Activated T-helper 2 cell treated with anti-CD3 and anti-CD28 coated beads, Interferon-gamma antibody, Interleukin-2, Interleukin-4, amounts not matched to agents 10 μg/mL and 5 μg/mL and 100 μg/mL, durations not matched to agents 14 hours and 24 hours and 36 hours (primary cell): ENCODE measurements at places on chromosomes 5 and 9. TPM values are rescaled to one million over a fixed set of nuclear protein-coding genes. Genes with fewer than 3 reads are reported as not detected.
A peak's percentile ranks its signal among the peaks of the same experiment; 100 is the strongest.

Gene CARTPT
- total RNA-seq, result not detected in 2 replicates

Gene GRK6
- 131 and 134 TPM in 2 replicates for total RNA-seq

DNA sequence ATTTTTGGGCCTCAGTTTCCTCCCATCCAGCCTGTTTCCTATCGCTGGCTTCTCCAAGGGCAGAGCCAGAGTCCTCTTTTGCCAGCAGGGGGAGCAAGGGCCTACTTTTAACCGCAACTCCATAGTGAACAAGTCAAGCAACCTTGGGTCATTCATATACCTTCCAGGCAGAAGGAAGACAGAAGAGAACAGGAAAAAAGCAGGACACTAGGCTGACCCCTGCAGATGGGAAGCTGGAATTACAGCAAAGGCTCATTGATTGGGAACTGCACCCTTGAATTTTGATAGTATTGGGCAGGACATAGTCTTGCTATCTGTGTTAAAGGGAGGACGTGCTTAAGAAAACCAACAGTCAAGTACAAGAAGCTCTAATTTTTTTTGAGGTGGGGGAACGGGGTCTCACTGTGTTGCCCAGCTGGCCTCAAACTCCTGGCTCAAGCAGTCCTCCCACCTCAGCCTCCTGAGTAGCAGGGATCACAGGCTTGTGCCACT, 30.1 kb downstream of the QRFP start:
- peaks cover 5% of the 10 kb centered on the region for H3K36me3 ChIP-seq
- peak; percentile 31 for DNase-seq
- H3K4me1 ChIP-seq, result no peaks in the 10 kb centered on the region
- H3K27me3 ChIP-seq, result no peaks in the 10 kb centered on the region

DNA sequence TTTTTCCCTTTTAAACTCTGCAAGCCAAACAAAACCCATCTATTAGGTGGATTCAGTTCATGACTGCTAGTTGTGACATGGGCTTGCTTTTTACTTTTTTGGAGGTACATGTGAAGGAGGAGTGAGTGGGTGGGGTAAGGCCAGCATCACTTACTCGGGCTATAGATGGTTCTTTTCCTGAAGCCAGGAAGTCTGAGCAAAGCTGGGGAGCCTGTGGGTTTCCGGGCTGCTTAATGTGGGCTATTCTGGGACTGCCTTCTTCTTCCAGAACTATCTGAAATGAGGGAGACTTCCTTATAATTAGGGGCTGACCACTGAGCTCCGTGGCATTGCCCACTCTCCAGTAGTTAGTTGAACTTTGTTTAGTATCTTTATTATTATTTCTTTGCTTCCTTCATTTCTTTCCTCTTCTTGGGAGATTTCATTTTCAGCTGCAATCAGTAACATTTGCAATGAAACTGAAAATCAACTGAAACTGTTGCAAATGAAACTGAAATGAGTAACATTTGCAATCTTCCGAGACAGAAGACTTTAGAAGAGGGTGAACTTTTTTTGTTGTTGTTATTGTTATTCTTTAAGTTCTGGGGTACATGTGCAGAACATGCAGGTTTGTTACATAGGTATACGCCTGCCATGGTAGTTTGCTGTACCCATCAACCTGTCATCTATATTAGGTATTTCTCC, 204.9 kb downstream of the LRRC70 start:
- no peaks in the 10 kb centered on the region for H3K36me3 ChIP-seq
- peaks cover 5% of the 10 kb centered on the region for H3K27me3 ChIP-seq
- no peak overlapping the region for H3K4me3 ChIP-seq
- no peak for DNase-seq
- H3K4me1 ChIP-seq, result peaks cover 7% of the 10 kb centered on the region
- H3K27ac ChIP-seq, result no peak overlapping the region

GRCh38 chr5:137997726-137998213, 35.1 kb downstream of the FAM13B start:
- H3K4me3 ChIP-seq, result no peak overlapping the region
- H3K27me3 ChIP-seq, result no peaks in the 10 kb centered on the region
- peak overlapping the region; percentile 64 for H3K27ac ChIP-seq
- DNase-seq, result no peak
- H3K4me1 ChIP-seq, result peaks cover 33% of the 10 kb centered on the region

DNA sequence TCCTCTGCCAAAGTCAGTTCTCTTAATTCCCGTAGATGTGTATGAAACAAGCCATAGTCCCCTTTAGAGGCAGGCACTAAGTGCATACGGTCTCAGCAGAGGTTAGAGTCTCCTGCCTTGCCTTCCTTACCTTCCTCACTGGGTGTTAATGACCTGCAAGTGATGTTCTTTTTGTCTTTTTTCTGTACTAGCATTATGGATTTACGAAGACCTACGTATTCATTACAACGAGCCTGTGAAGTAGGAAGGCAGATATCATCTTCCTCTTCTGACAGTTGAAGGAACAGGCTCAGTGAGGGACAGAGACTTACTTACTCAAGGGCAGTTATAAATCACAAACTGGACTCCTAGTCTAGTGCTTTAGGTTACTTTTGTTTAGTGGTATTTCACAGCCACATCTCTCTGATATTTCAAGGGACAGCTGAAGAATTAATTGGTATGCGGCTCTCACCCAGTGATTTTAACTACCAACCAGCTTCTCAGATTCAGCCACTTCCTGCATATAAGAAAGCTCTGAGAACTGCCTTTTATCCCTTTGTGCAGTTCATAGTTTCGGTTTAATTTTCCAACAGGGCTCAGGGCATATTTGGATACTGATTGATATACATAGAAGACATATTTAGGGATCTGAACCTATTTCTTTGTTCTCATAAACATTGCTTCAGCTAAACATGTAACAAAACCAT, 85.1 kb upstream of the CKMT2 start:
- peak overlapping the region; percentile 47 for H3K4me3 ChIP-seq
- H3K36me3 ChIP-seq, result no peaks in the 10 kb centered on the region
- H3K27ac ChIP-seq, result no peak overlapping the region
- peaks cover 12% of the 10 kb centered on the region for H3K4me1 ChIP-seq

GRCh38 chr9:85055506-85056202, 386.1 kb downstream of the NTRK2 start:
- H3K36me3 ChIP-seq, result no peaks in the 10 kb centered on the region
- H3K27me3 ChIP-seq, result no peaks in the 10 kb centered on the region
- H3K4me3 ChIP-seq, result no peak overlapping the region
- no peak for DNase-seq
- H3K27ac ChIP-seq, result no peak overlapping the region
- H3K4me1 ChIP-seq, result no peaks in the 10 kb centered on the region

Gene DOCK8
- 113 and 123 TPM in 2 replicates for total RNA-seq

- peak overlapping the region; percentile 69 for H3K4me3 ChIP-seq
- H3K36me3 ChIP-seq, result no peaks in the 10 kb centered on the region
- peak overlapping the region; percentile 65 for H3K27ac ChIP-seq
- H3K4me1 ChIP-seq, result peaks cover 22% of the 10 kb centered on the region
Measured at GRCh38 chr5:1536322-1536845, 12.6 kb upstream of the LPCAT1 start.

DNA sequence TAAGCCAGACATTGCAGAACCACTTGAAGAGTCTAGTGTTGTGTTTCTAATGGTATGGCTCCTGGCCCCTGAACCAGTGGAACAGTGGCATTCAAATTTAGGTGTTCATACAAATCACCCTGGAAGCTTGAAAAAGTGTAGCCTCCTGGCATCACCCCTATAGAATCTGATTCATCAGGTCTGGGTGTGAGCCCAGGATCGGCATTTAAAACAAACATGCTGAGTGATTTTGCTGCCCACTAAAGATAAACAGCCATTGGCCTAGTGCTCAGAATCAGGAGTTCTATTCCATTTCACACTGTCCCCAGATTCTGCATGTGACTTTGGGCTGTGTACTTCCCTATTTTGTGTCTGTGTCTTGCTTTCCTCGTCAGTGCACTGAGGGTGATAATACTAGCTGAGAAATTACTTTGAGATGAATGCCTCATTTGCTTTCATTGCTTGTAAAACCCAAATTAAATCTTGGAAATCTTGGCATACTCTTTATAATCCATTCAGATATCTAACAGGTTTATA, 241.5 kb upstream of the CLINT1 start:
- DNase-seq, result no peak
- H3K27me3 ChIP-seq, result peaks cover 1% of the 10 kb centered on the region
- H3K27ac ChIP-seq, result no peak overlapping the region
- no peak overlapping the region for H3K4me3 ChIP-seq

- no peak overlapping the region for H3K27ac ChIP-seq
- H3K4me1 ChIP-seq, result no peaks in the 10 kb centered on the region
- no peak overlapping the region for H3K4me3 ChIP-seq
- H3K27me3 ChIP-seq, result no peaks in the 10 kb centered on the region
- no peaks in the 10 kb centered on the region for H3K36me3 ChIP-seq
- DNase-seq, result no peak
Measured at GRCh38 chr5:4020400-4020799, 424.8 kb downstream of the IRX1 start.

DNA sequence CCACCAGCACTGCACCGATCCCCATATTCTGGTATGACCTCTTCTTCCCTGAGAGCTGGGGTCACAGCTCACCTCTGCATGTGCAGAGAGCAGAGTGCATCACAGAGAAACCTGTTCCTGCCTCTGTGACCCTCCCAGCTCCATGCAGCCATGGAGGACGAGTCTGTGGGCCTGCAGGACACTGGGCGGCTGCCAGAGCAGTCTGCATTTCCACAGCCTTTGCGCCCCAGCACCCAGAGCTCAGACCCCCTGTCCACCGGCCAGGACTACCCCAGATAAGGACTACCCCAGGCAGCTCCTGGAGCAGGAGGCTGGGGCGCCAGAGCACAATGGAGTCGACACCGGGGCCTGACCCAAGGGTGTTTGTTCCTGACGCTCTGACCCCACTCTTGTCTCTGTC, 308.1 kb upstream of the IRX1 start:
- H3K27ac ChIP-seq, result no peak overlapping the region
- no peaks in the 10 kb centered on the region for H3K27me3 ChIP-seq
- no peak for DNase-seq
- no peaks in the 10 kb centered on the region for H3K4me1 ChIP-seq
- H3K36me3 ChIP-seq, result no peaks in the 10 kb centered on the region

Gene ENC1
- total RNA-seq, result 0.87 and 1.2 TPM in 2 replicates

DNA sequence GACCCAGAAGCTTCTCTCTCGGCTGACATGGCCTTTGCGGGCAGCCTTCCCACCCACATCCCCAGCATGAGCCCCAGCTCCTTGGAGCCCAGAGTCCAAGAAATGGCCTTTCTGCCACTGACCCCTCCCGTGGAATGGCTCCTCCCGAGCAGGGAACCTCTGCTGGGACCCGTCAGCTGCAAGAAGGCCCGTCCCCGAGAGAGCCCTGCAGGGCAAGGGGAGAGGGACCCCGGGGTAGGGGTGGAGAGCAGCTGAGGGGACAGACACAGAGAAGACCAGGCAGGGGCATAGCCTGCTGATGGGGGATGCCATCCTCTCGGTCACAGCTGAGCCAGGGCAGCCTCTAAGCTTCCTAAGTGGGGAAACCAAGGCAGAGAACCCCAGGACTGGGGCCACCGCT, 11.2 kb upstream of the NOTCH1 start:
- H3K27ac ChIP-seq, result no peak overlapping the region
- no peak for DNase-seq
- peaks cover 8% of the 10 kb centered on the region for H3K4me1 ChIP-seq

- H3K4me1 ChIP-seq, result no peaks in the 10 kb centered on the region
- H3K4me3 ChIP-seq, result no peak overlapping the region
- no peaks in the 10 kb centered on the region for H3K27me3 ChIP-seq
Measured at GRCh38 chr5:72066705-72067107, 40.6 kb upstream of the MAP1B start.

- peaks cover 2% of the 10 kb centered on the region for H3K4me1 ChIP-seq
- no peaks in the 10 kb centered on the region for H3K27me3 ChIP-seq
- no peak for DNase-seq
- H3K27ac ChIP-seq, result no peak overlapping the region
Measured at GRCh38 chr9:7180247-7180646, 422.5 kb downstream of the KDM4C start.

DNA sequence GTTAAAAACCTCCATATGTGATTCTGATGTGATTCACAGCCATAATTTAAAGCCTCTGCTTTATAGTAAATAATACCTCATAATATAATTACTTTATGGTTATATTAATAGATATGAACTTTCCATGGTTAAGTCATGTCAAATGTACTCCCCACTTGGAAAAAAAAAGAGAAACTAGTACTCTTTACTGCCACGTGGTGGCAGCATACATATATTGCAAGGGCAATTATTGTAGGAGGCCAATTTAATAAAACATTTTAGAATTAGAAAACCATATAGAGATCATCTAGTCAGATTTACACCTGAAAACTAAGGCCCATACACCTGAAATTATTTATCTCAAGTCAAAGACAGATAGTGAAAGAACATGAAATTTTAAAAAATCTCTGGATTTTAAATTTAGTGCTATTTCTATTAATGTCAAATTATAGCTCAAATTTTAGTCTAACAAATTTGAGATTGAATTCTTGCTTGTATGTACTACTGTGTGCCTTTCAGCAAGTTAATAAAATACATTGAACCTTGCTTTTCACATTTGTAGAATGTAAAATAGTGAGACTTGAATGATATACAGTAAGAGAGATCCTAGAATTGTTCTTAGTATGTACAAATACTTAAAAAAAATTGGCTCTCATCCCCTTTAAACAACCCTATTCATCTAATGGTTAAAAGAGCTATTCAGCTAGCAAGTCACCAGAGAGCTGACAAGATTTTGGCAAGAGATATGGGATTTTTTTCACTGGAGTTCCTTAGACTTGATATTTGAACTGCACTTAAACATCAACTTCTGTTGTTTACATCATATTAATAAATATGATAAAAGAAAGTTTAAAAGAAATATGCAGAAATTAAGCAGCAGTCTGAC, 603.8 kb downstream of the TLE4 start:
- no peaks in the 10 kb centered on the region for H3K27me3 ChIP-seq
- no peak overlapping the region for H3K27ac ChIP-seq
- DNase-seq, result no peak
- no peaks in the 10 kb centered on the region for H3K4me1 ChIP-seq
- H3K36me3 ChIP-seq, result no peaks in the 10 kb centered on the region
- H3K4me3 ChIP-seq, result no peak overlapping the region

Gene ACOT12
- total RNA-seq, result not detected in 2 replicates

DNA sequence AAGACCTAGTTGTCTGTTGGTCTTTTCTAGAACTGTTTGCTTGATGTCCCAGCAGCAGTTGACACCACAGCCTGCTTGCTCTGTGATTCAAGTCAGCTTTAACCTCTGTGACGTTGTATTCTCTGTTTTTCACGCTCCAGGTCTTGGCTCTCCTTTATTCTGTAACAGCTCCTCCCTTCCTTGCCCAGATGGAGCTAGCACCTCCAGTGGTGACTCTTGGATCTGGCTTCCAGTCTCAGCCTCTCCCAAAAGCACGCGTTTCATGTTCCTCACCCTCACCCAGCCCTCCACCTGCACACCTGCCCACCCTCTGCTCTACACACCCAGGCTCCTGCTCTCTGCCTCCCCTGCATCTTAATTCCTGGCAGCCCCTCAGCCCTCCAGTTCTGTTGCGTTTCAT, 50.6 kb downstream of the DMRT1 start:
- peaks cover 4% of the 10 kb centered on the region for H3K4me1 ChIP-seq
- no peaks in the 10 kb centered on the region for H3K36me3 ChIP-seq
- no peak overlapping the region for H3K4me3 ChIP-seq
- DNase-seq, result no peak
- peaks cover 12% of the 10 kb centered on the region for H3K27me3 ChIP-seq

Gene LRRC70
- total RNA-seq, result 0.46 and 1.1 TPM in 2 replicates

Gene FAM221B
- not detected in 2 replicates for total RNA-seq

Gene GPR151
- not detected in 2 replicates for total RNA-seq

- no peak for DNase-seq
- H3K36me3 ChIP-seq, result no peaks in the 10 kb centered on the region
- H3K27ac ChIP-seq, result no peak overlapping the region
- H3K27me3 ChIP-seq, result no peaks in the 10 kb centered on the region
Measured at GRCh38 chr5:92659246-92659645, 921.8 kb downstream of the NR2F1-AS1 start.

Gene IGFBPL1
- 0.16 TPM in 1 of 2 replicates, not detected in the other for total RNA-seq

Gene MARCHF3
- 1.9 and 2.1 TPM in 2 replicates for total RNA-seq

- peaks cover 18% of the 10 kb centered on the region for H3K27me3 ChIP-seq
- H3K27ac ChIP-seq, result no peak overlapping the region
- no peak overlapping the region for H3K4me3 ChIP-seq
Measured at GRCh38 chr9:87729246-87729645, 3.3 kb downstream of the CTSL start.
